Hypothalamus (tissue), 51 donors: ENCODE measurements at places on chromosomes 2 and 18.

GRCh38 chr18:48919547-48919946 lies 31.2 kb downstream of the SMAD7 start:
- no peak for DNase-seq

GRCh38 chr2:144323946-144324345 lies 196.0 kb downstream of the ZEB2 start:
- no peak for DNase-seq

DNA sequence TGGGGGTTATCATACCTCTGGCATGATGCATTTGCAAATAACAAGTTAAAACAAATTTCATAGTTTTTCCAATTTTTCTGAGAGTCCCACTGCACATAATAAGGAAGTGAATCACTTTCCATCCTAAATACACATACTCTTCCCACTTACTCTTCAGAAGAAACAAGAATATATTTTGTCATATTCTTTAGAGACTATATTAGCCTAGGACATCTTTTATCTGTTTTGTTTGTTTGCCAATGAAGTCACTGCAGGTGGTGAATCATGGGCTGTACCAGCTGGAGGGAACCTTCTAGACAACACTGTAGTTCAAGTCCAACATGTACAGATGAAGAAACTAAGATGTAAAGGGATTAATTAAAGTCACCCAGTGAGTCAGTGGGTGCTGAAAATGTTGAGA lies 116.8 kb downstream of the XIRP2 start:
- DNase-seq, result no peak

GRCh38 chr2:138846216-138846821 lies 66.1 kb upstream of the NXPH2 start:
- DNase-seq, result no peak

DNA sequence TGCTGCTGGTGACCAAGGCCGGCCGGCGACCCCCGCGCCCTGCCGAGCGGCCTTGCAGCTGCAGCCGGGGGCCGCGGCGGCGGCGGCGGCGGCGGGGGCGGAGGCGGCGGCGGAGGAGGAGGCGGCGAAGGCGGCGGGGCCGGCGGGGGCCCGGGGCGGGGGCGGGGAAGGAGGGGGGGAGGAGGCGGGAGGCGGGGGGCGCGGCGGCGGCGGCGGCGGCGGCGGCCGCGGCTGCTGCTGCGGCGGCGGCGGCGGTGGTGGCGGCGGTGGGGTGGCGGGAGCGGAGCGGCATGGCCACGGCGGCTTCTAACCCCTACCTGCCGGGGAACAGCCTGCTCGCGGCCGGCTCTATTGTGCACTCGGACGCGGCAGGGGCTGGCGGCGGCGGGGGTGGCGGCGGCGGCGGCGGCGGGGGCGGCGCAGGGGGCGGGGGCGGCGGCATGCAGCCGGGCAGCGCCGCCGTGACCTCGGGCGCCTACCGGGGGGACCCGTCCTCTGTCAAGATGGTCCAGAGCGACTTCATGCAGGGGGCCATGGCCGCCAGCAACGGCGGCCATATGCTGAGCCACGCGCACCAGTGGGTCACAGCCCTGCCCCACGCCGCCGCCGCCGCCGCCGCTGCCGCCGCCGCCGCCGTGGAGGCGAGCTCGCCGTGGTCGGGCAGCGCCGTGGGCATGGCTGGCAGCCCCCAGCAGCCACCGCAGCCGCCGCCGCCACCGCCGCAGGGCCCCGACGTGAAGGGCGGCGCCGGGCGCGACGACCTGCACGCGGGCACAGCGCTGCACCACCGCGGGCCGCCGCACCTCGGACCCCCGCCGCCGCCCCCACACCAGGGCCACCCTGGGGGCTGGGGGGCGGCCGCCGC lies 1.5 kb downstream of the POU3F3 start:
- no peak for DNase-seq

- no peak for DNase-seq
Observed at GRCh38 chr18:9058406-9058805, 44.1 kb upstream of the NDUFV2 start.

GRCh38 chr2:80499095-80499494 lies 194.5 kb upstream of the LRRTM1 start:
- peak; percentile 14 for DNase-seq

GRCh38 chr2:83784947-83785346 lies 674.1 kb downstream of the SUCLG1 start:
- no peak for DNase-seq

GRCh38 chr2:117948615-117949014 lies 65.3 kb downstream of the CCDC93 start:
- DNase-seq, result no peak

GRCh38 chr18:56468396-56468795 lies 170.0 kb downstream of the TXNL1 start:
- no peak for DNase-seq

DNA sequence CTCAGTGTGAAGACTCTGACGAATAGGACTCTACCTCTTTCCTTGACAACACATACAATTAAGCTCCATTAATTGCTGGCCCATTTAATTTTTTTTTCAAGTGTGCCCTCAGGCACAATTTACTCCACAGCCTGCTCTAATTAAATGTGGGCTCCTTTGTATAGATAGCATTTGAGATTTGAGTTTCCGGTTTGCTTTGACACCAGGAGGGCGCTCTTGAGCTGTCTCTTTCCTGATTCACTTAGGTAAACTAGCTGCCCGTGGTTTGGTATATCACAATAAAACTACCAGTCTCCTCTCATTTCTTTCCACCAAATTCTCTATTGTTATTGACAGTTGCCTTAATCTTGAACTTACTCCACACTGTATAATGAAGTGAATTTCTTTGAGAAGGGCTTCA lies 666.0 kb downstream of the DSC3 start:
- DNase-seq, result no peak

DNA sequence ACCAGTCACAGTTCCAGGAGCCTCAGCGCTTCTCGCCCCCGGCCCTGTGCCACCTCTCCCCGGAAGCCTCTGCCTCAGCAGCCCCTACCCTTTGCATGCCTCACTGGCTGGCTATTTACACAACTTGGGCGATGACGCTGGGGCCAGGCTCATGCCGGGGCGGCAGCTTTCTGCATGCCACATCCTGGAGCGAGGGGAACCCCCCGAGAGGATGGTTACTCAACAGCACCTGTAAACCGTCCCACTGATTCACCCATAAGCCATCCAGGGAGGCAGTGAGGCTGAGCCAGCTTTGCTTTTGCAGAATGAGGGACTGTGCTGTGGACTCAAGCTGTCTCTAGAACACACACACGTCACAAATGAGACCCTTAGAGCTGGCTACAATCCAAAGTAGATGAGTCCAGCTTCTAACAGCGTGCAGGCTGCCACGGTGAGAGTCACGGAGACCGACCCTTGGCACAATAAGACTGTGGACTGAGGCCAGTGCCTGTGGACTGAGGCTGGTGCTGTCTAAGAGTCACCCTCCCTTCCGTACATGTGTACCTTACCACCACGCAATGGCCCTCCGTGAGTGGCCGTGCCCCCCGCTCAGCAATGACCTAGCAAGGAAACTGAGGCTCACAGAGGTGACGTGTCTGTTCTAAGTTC lies 45.6 kb upstream of the ODC1 start:
- no peak for DNase-seq

GRCh38 chr2:132446444-132446843 lies 29.8 kb downstream of the GPR39 start:
- no peak for DNase-seq

DNA sequence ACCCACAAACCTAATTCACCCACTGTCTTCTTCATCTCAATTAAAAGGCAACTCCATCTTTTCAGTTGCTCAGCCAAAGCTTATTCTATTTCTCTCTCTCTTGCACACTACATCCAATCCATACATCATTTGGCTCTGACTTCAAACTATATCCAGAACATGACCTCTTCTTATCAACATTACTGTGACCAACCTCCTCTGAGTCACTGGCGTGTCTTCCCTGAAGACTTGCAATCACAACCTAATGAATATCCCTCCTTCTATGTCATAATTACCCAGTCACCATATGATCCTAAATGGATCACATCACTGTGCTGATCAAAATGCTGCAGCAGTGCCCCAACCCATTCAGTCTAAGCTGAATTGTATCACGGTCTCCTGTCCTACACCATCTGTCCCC lies 22.6 kb upstream of the SULT1C3 start:
- DNase-seq, result no peak

GRCh38 chr18:35352778-35353177 lies 8.6 kb upstream of the ZNF24 start:
- no peak for DNase-seq

GRCh38 chr2:43224131-43224570 lies 2.3 kb downstream of the ZFP36L2 start:
- DNase-seq, result peak; percentile 63

GRCh38 chr18:43277164-43277600 lies at the start of gene SYT4:
SYT4 (minus strand) TSS chr18:43277490; CDS start chr18:43277281, 209 bp downstream.
- DNase-seq, result peak; percentile 43

DNA sequence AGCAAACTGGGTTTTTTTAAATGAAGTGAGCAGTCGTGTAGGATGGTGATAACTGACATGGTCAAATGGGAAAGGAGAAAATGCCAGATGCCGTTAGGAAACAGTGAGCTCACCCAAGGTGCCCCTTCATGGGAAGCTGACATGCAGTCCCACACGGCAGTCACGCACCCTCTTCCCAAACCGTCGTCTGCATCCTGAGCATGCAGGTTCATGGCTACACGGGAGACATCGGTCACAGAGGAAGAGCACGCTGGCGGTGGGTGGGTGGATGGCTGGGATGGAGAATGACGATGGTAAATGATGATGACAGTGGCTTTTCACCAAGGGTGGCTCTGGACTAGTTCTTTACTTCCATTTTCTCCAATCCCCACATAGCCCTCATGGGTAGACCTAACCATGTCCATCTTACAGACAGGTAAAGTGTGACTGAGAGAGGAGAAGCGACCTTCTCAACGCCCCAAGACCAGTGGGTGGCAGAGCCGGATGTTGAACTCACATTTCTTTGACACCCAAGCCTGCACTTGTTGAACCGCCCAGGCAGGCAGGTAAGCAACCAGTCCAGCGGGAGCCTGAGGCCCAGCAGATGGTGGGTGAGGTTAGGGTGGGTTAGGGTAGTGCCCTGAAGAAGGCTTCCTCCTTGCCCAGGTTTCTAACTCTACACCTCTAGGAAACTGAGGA lies 44.5 kb downstream of the TNS1 start:
- DNase-seq, result no peak

GRCh38 chr2:32377928-32378327 lies 21.1 kb downstream of the BIRC6 start:
- DNase-seq, result no peak

DNA sequence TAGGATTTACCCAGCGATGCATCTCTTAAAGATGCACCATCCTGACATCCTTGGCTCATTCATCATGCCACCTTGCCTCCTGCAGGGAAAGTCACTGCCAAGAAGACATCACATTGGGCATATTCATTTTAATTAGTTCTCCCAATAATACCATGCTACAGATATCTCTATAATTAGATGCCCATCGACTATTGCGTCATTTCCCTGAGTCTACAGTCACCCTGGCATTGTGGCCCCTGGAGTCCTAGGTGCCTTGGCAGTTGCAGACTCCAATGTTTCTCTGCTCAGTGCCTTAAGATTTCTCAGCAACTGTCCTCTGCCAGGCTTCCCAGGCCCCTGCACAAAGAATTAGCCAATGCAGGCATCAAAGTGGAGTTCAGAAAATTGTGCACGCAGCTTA lies 32.6 kb downstream of the RDH14 start:
- DNase-seq, result no peak

- no peak for DNase-seq
Observed at GRCh38 chr2:47077442-47078117, 77.5 kb downstream of the STPG4 start.

GRCh38 chr2:158202161-158202815 lies 100.6 kb downstream of the UPP2 start:
- no peak for DNase-seq

DNA sequence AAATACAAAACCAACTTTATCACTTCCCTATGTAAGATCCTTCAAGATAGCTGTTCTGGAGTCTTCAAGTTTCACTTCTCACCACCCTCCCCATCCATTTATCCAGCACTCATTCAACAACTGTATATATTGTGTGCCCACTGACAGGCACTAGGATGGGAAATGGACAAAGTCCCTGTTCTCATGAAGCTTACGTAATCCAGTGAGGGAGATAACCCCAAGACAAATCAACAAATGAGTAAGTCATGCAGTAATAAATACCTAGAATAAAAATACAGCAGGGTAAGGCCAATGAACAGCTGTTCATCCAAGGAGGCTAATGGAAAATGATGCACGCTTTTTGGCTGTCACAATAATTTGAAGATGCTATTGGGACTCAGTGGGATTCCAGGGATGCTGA lies 133.8 kb downstream of the MEMO1 start:
- DNase-seq, result no peak

DNA sequence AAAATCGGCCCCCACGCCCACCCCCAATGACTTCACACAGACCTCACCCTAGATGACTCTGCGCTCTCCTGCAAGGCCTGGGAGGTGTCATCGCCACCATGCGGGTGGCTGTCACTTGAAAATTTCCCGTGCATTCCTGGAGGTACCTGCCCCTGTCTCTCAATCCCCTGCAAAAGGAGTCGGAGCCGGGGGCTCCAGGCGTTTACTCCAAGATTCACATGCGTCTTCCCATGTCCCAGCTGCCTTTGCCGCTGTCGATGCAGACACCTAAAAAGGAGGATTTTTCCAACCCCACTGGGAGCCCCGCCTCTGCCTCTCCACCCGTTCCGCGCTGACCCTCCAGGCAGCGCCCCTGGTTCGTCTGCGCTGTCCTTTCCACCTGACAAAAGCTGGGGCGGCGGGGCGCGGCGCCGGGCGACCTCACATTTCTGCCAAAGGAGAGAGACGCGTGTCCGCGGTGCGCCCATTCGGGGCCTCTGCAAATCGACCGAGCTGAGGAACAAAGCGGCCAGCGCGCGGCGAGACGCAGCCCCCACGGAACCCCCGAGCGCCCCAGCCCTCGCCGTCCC lies 667 bp downstream of the REEP1 start:
- peak; percentile 30 for DNase-seq

- DNase-seq, result no peak
Observed at GRCh38 chr18:49243391-49243790, 217.1 kb downstream of the DYM start.

DNA sequence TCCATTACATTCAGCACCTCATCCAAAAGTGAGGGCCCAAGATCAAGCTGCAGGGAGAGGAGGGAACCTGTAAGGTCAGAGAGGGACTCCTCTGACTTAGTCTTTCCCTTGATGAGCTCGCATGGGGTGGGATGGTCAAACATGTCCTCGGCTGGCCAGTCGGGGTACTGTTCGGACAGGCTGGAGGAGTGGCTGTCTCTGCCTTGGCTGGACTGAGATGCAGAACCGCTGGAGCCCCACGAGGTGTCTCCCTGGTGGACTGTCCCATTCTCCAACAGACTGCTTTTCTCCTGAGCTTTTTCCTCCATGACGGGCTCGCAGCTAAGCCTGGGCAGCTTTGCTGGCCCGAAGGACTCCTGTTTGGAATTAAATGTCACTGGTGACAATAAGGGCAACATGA lies 25.6 kb downstream of the CDC42EP3 start:
- DNase-seq, result no peak

- no peak for DNase-seq
Observed at GRCh38 chr2:70711191-70711590, 56.8 kb downstream of the ADD2 start.
